ENCODE measurements at places on chromosomes 13 and 19.
A peak's percentile ranks its signal among the peaks of the same experiment; 100 is the strongest.

- DNase-seq = no peak
Observed at GRCh38 chr13:61111529-61111928, 304.1 kb downstream of the PCDH20 start.

DNA sequence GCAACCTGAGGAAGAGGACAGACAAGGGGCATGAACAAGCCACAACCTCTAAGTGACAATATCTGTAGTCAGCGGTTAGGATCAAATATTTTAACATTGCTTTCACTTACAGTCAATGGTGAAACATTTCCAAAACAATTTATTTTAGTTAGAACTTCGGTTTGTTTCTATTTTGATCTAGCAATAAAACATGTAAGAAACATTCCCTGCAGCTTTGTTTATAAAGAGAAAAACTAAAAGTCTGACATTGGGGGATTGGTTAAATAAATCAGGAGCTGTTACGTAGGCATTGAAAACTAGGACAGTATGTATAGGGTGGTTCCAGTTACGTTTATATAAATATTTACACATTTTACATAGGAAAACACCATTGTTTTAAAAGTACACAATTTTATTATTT is 3.4 kb downstream of the URI1 start:
- no peak for DNase-seq

- no peak for DNase-seq
Observed at GRCh38 chr13:76024151-76024550, 388.0 kb downstream of the LMO7 start.

- no peak for DNase-seq
Observed at GRCh38 chr13:93547886-93548285, 321.3 kb downstream of the GPC6 start.

DNA sequence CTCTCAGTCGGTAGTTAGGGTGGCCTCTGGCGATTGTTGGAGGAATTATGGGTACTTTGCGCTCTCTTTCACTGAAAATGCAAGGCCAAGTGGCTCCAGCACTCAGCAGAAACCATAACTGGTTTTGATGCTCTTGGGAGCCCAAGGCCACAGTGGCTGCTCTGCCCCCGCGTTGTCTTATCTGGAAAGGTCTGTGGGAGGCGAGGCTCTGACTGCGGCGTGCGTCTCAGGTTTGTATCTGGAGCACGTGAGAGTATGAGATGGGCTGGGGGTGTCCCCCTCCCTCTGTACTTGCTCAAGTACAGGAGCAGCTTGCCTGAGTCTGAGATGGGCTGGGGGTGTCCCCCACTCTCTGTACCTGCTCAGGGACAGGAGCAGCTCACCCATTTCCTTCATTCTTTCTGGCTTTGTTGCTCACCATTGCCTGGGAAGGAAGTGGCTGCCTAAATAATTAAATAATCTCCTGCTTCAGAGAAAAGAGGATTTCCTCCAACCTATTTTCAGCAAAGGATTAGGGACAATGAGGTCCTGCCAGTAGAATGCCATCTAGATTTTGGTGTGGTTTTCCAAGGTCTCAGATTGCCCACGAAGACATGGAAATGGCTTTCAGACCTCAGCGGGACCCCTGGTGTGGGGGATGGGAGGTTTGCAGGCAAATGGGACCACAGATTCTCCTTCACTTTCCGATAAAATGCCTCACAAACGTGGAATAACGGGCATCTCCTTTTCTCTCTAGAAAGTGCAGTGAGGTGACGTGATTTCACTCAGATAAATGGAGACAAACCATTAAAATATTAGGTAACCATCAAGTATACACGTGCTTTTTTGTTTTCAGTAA is 14.7 kb downstream of the ATP11A start:
- no peak for DNase-seq

DNA sequence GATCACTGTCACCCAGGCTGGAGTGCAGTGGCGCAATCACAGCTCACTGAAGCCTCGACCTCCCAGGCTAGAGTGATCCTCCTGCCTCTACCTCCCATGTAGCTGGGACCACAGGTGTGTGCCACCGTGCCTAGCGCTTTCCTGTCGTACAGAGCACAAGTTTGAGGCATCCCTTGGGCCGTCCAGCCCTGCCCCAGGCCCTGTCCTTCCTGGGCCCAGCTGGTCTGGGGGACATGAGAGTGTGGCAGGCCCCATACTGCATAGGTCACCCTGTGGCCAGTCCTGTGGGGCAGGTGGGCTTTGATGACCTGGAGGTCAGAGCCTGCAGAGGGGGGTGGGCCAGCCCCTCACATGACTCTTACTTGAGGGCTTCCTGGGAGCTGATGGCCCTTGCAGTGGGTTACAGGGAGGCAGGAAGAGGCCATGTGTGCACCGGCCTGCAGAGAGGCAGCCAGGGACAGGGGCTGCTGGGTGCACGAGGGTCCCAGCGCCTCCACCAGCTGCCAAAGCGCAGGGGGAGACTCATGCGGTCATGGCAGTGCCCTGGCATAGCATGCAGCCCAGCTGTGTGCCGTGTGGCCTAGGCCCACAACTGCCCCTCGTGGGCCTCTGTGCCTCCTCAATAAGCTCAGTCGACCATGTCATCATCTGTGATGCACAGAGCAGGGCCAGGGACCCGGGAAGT is 61.4 kb downstream of the KDM4B start:
- DNase-seq = no peak

GRCh38 chr13:46126552-46127357 is 21.9 kb upstream of the CPB2 start:
- peak; percentile 22 for DNase-seq

DNA sequence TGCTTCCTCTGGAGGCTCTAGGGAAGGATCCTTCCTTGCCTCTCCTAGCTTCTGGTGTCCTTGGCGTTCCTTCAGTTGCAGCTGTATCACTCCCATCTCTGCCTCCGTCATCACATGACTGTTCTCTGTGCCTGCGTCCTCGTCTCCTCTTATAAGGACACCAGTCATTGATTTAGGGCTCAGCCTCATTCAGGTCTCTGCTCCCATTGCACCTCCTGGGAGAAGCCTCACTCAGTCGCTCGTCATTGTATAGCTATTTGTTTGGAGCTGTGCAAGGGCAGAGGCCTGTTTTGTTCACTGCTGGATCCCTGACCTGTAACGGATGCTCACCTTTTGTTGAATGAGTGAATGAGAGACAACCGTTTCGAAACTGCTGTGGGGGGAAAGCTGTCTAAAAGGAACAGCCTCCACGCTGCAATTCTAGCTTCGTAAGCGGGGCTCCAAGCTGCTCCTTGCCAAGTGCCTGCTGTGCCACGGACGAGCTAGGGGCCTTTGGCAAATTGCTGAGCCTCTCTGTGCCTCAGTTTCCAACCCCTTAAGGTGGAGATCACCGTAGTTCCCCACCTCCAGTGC is 17.2 kb downstream of the BRSK1 start:
- no peak for DNase-seq

DNA sequence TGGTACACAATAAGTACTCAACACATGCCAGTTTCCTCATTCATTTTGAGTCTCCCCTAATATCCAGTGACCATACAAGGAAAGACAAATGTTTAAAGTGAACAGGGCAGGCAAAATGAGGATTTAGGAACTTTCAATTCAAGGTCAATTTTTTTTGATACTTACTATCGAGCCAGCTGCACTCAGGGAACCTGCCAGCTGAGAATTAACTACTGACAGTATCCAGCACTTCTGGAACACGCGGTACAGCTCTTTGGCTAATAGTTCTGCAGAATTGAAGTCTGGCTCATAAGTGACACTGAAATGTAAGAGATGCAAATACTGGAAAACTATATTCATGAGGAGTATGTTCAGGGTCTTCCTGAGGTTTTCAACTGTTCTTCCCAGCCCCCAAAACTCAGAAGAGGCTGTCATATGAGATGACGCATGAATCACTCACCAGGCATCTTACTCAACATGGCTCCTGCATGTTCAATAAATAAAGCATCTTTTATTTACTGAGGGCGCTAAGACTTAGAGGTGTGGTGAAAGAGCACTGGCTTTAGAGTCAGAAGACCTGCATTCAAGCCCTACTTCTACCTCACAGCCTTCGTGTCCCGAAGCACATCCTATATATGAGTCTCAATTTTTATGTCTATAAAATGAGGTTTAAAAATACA is 25.6 kb downstream of the RUBCNL start:
- DNase-seq = no peak

DNA sequence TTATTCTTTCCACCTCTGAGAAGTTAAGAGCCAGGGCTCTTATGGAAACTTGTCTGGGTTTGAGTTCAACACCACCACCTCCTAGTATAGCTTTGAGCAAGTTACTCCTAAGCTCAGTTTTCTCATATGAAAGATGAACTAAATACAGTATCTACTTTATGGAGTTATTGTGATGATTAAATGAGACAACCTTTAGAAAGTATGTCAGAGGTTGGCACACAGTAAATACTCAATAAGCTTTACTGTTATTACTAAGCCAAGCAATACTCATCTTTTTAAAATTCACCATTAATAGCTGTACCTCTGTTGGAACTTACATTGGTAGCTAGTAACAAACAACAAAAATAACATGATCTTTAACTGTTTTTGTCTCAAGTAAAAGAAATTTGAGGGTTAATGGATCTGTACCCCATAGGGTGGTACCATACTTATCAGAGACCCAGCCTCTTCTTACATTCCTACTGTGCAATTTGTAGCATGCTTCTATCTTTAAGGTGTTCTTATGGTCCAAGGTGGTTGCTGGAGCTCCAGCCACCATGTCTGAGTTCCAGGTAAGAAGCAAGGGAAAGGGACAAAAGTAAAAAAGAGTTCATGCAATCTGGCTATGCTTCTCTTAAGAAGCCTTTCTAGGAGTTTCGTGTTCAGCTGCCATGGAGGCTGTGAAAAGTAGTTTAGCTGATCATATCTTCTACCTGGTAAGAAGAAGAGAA is 24.1 kb upstream of the NDFIP2 start:
- no peak for DNase-seq

DNA sequence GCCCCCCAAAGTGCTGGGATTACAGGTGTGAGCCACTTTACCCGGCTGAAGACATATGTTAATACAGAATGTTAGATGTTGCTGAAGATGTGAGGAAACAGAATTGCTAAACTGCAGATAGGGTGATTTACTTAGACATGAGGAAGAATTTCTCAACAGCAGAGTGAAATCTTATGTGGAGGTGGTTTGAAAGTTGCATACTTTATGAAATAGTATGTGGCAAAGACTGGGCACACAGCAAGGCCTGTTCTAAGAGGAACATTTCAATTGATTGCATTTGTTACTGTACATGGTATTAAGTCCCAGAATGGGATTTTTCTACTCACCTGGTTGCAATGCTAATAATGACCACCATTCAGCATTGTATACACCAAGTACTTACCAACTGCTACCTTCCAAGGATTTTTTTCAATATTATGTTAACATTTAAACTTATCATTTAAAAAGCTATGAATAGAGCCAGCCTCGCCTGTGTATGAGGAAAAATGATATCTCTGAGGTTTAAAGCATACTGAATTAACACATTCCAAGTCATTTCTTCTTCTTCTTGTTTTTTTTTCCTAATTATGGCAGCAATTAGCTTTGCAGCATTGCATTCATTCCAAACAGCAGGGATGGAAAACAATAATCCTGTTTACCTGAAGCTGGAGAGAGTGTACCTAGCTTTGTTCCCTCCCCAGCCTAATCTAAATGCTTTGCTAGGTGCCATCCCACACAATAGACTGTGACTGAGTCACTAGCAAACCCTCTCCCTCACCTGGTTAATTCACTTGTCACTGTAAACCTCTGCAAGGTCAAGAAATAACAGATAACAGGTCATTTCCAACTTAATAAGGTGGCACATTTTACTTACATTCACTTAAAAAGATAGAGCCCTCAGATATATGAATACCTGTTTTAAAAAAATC is 19.4 kb upstream of the KLF5 start:
- no peak for DNase-seq

DNA sequence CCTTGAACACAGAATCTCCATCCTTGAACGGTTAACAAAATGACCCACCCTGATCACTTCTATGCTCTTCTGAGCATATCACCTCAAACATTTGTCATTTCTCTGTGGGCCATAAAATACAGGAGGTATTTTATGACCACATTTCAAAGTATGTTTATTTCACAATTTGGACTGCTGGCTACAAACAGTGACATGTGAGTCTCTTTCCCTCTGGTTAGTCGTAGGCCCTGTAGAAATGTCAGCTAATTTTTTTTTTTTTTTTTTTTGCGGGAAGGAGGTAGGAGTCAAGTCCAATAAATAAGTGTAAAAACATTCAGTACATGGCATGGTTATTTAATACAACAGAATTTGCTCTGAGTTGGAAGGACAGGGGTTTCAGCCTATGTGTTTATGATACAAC is 70.7 kb downstream of the FOXO1 start:
- DNase-seq = no peak

DNA sequence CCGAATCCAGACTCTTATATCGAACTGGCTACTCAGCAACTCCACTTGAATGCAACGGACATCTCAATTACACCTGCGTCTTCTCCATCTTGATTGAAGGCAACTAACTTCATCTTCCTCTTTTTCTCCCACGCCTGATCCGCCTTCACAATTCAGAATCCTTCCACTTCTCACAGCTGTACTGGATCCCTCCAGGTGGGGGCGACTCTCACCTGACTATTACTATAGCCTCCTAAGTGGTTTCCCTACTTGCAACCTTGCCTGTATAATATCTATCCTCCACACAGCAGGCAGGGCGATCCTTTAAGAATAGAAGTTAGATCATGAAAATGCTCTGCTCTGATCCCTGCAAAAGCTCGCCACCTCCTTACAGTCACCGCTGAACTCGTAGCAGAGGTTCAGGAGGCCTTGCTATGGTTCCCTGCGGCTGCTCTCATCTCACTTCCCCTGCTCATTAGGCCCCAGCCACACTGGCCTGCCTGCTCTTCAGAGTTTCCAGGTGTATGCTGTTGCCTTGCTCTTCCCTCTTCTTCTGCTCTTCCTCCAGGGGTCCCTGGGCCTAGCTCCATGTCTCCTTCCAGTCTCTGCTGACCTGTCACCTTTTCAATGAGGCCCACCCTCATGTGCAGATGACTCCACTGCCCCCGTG is 31.9 kb downstream of the RFXAP start:
- DNase-seq = no peak
